ENCODE measurements at places on chromosomes 2 and 18. TPM values are rescaled to one million over a fixed set of nuclear protein-coding genes. Genes with fewer than 3 reads are reported as not detected.

GRCh38 chr2:237765875-237766274 is 32.7 kb upstream of the RBM44 start:
- DNase-seq = no peak

- no peak for DNase-seq
Measured at GRCh38 chr18:48050176-48050575, 119.7 kb upstream of the SMAD2 start.

- no peak for DNase-seq
Measured at GRCh38 chr2:197130318-197130717, 180.3 kb downstream of the ANKRD44 start.

DNA sequence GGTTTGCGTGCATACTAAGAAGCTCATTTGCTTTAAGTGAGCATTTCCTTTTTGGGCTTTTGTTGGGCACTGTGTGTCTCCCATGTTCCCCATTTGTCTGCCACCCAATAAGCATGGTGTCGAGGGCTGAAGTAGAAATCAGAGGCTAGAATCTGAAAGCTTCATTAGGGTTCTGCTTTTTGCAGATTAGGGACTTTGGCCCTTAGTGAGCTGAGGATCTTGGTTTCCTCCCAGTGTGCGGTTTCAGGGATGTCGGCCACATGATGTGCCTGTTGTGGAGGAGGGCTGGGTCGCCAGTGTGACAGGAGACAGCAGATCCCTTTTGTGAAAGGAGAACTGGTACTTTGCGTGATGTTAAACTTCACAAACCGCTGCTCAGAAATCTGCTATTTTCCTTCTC is 41.1 kb downstream of the PLEKHB2 start:
- DNase-seq = no peak

CHST10 gene
- 12.3 TPM for total RNA-seq

EMX1 gene
- not detected for total RNA-seq

TSN gene
- 76.1 TPM for total RNA-seq

NLRC4 gene
- total RNA-seq = not detected

SLC38A11 gene
- total RNA-seq = not detected

ADCYAP1 gene
- not detected for total RNA-seq

UNC80 gene
- not detected for total RNA-seq

Measured in endothelial cell of umbilical vein (primary cell).